ENCODE measurements at places on chromosomes 3 and 15. TPM values are rescaled to one million over a fixed set of nuclear protein-coding genes. Genes with fewer than 3 reads are reported as not detected.

DNA sequence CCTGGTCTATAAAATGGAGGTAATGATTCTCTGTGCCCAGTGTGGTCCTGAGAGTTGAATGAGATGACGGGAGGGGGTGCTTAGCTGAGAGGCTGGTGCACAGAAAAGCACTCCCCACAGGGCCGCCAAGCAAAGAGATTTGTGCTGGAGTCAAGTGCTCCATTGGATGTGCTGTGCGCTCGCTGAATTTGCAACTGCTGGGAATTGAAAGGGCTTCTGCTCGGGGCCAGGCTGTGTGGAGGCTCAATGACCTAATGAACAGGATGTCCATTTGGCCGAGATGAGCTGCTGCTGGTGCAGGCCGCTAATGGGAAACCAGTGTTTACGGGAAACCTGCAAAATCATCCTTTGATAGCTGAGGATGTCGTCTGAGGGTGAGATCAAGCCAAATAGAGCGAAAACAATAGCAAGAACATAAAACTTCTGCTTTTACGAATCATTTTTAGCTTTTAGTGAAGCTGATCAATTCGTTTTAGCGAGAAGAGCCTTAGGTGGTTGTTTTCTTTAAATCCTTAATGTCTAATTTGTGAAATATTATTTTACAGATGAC, 211.7 kb downstream of the GABRG3 start:
- no peaks in the 10 kb centered on the region for H3K4me1 ChIP-seq
- H3K27me3 ChIP-seq: no peaks in the 10 kb centered on the region
- H3K4me3 ChIP-seq: no peak overlapping the region

- no peaks in the 10 kb centered on the region for H3K4me1 ChIP-seq
- no peaks in the 10 kb centered on the region for H3K36me3 ChIP-seq
- H3K4me3 ChIP-seq: no peak overlapping the region
- no peak overlapping the region for H3K27ac ChIP-seq
Measured at GRCh38 chr3:43074482-43074881, 31.4 kb downstream of the POMGNT2 start.

DNA sequence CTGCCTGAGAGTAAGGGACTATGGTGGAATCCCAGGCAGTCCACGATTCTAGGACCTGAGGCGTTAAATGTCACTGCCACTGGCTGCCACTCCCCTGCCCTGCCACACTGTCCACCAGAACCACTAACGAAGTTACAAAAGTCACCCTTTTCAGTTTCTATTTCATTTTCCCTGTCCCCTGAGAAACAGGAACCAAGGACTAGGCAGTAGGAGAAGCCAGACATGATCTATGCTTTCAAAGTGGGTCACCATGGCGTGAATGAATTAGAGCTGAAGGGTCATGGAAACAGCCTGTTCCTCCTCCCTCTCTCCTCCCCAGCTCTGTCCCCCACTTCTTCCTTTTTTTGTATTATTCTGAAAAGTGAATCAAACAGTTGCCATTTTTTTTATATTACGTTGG, 9.1 kb upstream of the ADPRH start:
- H3K4me1 ChIP-seq: peaks cover 14% of the 10 kb centered on the region
- H3K27ac ChIP-seq: peak overlapping the region; percentile 69
- no peak overlapping the region for H3K4me3 ChIP-seq
- DNase-seq: no peak
- no peaks in the 10 kb centered on the region for H3K27me3 ChIP-seq

- no peaks in the 10 kb centered on the region for H3K27me3 ChIP-seq
- H3K27ac ChIP-seq: no peak overlapping the region
- H3K4me3 ChIP-seq: no peak overlapping the region
- DNase-seq: no peak
- no peaks in the 10 kb centered on the region for H3K4me1 ChIP-seq
Measured at GRCh38 chr3:115246461-115247020, 99.5 kb upstream of the ZBTB20 start.

- DNase-seq: no peak
- H3K4me3 ChIP-seq: no peak overlapping the region
- no peaks in the 10 kb centered on the region for H3K4me1 ChIP-seq
- no peak overlapping the region for H3K27ac ChIP-seq
- no peaks in the 10 kb centered on the region for H3K36me3 ChIP-seq
- H3K27me3 ChIP-seq: peaks cover 2% of the 10 kb centered on the region
Measured at GRCh38 chr3:43783987-43784639, 93.4 kb downstream of the ABHD5 start.

DNA sequence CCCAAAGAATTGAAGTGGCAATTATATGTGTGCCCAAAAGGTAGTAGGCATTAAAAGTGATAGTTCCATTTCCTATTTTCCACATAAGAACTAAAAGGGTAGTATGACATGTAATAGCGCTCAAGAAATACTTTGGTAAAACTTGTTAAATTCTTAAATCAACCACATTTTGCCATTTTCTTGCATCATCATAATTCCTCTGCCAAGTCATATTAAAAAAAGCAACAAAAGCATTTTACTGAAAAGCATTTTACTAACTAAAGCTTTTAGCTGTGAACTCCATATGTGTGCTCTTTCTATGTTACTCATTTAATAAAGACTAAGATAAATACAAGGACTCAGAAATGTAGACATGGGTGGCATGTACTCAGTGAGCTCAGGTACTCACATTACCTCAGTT, 70.1 kb downstream of the GPR160 start:
- H3K4me3 ChIP-seq: no peak overlapping the region
- H3K36me3 ChIP-seq: peaks cover 28% of the 10 kb centered on the region
- no peak for DNase-seq
- H3K27ac ChIP-seq: no peak overlapping the region
- no peaks in the 10 kb centered on the region for H3K4me1 ChIP-seq

- DNase-seq: no peak
- H3K4me1 ChIP-seq: no peaks in the 10 kb centered on the region
- H3K27me3 ChIP-seq: no peaks in the 10 kb centered on the region
- no peak overlapping the region for H3K4me3 ChIP-seq
- no peak overlapping the region for H3K27ac ChIP-seq
- H3K36me3 ChIP-seq: no peaks in the 10 kb centered on the region
Measured at GRCh38 chr3:123629747-123630047, 44.8 kb upstream of the HACD2 start.

GRCh38 chr3:39185326-39185958, 7.0 kb downstream of the XIRP1 start:
- H3K4me3 ChIP-seq: no peak overlapping the region
- no peak for DNase-seq
- H3K27ac ChIP-seq: no peak overlapping the region
- H3K27me3 ChIP-seq: no peaks in the 10 kb centered on the region
- H3K4me1 ChIP-seq: peaks cover 2% of the 10 kb centered on the region

DNA sequence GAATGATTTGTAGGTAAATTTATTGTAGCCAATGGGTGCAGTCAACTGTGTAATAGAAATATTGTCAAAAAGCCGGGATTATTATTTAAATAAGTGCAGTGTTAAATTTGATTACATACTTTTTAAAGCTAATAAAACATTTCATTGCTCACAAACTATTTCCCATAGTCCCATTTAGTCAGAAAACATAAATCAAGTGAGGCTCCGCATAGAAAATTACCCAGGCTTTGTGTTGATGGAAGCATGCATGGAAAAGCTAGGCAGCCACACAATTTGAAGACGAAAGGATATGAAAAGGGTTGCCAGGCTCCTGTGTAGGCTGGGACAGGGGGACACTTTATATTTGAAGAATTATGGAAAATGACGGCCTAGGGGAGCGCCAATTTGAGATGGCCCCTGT, 82.3 kb downstream of the LRTM1 start:
- no peak overlapping the region for H3K27ac ChIP-seq
- H3K27me3 ChIP-seq: no peaks in the 10 kb centered on the region
- H3K36me3 ChIP-seq: no peaks in the 10 kb centered on the region
- no peak for DNase-seq
- H3K4me3 ChIP-seq: no peak overlapping the region

- no peaks in the 10 kb centered on the region for H3K36me3 ChIP-seq
- H3K27ac ChIP-seq: no peak overlapping the region
- H3K27me3 ChIP-seq: no peaks in the 10 kb centered on the region
- H3K4me1 ChIP-seq: no peaks in the 10 kb centered on the region
- no peak for DNase-seq
- H3K4me3 ChIP-seq: no peak overlapping the region
Measured at GRCh38 chr3:62615258-62615849, 242.0 kb upstream of the FEZF2 start.

GRCh38 chr3:152323834-152324233, 55.1 kb downstream of the MBNL1 start:
- no peaks in the 10 kb centered on the region for H3K27me3 ChIP-seq
- H3K4me3 ChIP-seq: peak overlapping the region; percentile 59
- peaks cover 17% of the 10 kb centered on the region for H3K36me3 ChIP-seq
- peaks cover 21% of the 10 kb centered on the region for H3K4me1 ChIP-seq
- peak overlapping the region; percentile 69 for H3K27ac ChIP-seq

GRCh38 chr15:70920981-70921696, 28.5 kb downstream of the LRRC49 start:
- DNase-seq: peak; percentile 15
- H3K27me3 ChIP-seq: no peaks in the 10 kb centered on the region
- H3K27ac ChIP-seq: peak overlapping the region; percentile 29
- peak overlapping the region; percentile 18 for H3K4me3 ChIP-seq

GRCh38 chr3:88641033-88641604, 466.3 kb upstream of the EPHA3 start:
- no peaks in the 10 kb centered on the region for H3K27me3 ChIP-seq
- no peak overlapping the region for H3K27ac ChIP-seq
- no peaks in the 10 kb centered on the region for H3K36me3 ChIP-seq

The GRK7 gene
- 0.05 TPM for polyA plus RNA-seq

The CCR9 gene
- polyA plus RNA-seq: 0.73 TPM

DNA sequence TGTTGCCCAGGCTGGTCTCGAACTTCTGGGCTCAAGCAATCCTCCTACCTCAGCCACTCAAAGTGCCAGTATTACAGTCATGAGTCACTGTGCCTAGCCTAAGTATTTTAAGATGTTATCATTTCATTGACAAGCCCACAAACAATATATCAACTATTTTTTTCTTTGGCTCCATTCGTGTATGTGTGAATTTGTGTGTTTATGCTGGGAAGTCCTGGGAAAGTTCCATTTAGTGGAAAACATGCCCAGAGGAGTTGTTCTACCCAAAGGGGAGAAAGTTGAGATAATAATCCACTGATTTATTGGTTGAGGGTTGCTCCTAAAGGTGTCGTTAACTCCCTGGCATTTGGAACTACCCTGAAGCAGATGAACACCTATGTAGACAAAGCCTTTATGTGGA, 58.8 kb downstream of the KIF9 start:
- H3K27me3 ChIP-seq: no peaks in the 10 kb centered on the region
- no peak for DNase-seq
- no peak overlapping the region for H3K4me3 ChIP-seq
- H3K4me1 ChIP-seq: peaks cover 41% of the 10 kb centered on the region

- H3K36me3 ChIP-seq: no peaks in the 10 kb centered on the region
- H3K4me1 ChIP-seq: peaks cover 16% of the 10 kb centered on the region
- no peak overlapping the region for H3K4me3 ChIP-seq
- no peak for DNase-seq
- H3K27ac ChIP-seq: no peak overlapping the region
Measured at GRCh38 chr15:79943820-79944219, 27.2 kb downstream of the BCL2A1 start.

GRCh38 chr3:176757429-176757828, 439.9 kb downstream of the TBL1XR1 start:
- no peak overlapping the region for H3K27ac ChIP-seq
- DNase-seq: no peak
- H3K36me3 ChIP-seq: no peaks in the 10 kb centered on the region
- no peak overlapping the region for H3K4me3 ChIP-seq

DNA sequence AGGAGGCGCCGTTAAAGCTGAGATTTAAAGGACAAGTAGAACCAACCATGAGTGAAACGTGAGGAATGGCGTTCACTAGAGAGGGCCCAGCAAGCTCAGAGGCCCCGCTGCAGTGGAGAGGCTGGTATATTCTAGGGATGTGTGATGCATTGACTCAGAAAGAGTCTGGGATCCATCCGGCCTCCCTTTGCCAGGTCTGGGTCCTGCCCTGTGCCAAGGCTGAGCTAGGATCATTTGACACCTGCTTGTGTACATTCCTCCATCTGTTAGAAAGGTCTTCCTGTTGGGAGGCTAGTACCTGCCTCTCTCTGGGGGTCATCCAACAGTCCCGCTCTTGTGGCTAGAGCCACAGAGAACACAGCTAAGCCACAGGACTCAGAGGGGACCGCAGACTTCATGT, 28.4 kb downstream of the CA12 start:
- no peak for DNase-seq
- H3K27ac ChIP-seq: no peak overlapping the region
- H3K4me1 ChIP-seq: no peaks in the 10 kb centered on the region
- H3K36me3 ChIP-seq: no peaks in the 10 kb centered on the region
- H3K4me3 ChIP-seq: no peak overlapping the region
- no peaks in the 10 kb centered on the region for H3K27me3 ChIP-seq

The ISLR gene
- 1.8 TPM for polyA plus RNA-seq

The CAND2 gene
- 1.1 TPM for polyA plus RNA-seq

GRCh38 chr3:177279118-177279815, 82.0 kb upstream of the TBL1XR1 start:
- no peak overlapping the region for H3K27ac ChIP-seq
- no peak for DNase-seq
- no peaks in the 10 kb centered on the region for H3K36me3 ChIP-seq
- no peaks in the 10 kb centered on the region for H3K4me1 ChIP-seq
- no peak overlapping the region for H3K4me3 ChIP-seq

DNA sequence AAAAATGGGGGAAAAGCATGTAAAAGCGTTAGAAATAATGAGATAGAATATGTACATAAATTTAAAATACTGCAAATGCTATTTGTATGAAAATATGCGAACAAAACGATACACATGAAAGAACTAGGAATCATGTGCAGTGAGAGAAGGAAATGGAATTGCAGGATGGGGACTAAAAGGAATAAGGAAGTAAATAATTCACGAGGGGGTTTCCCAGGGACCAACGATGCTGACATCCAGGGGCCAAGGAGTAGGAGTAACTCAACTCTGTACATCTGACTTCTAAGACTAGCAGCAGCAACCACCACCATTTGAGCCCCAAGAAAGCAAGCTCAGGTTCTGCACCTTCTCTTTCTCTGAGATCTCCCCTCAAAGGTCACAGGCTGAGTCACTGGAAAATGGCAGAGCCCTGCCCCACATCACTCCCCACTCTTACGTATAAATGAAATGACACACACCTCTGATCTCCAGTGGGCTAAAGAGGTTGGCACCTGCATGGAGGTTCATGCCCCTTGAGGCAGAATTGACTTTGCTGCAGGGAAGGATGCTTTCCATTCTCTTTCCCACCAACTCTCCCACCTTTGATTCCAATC, 100.0 kb upstream of the DLG1 start:
- H3K27me3 ChIP-seq: no peaks in the 10 kb centered on the region
- no peak overlapping the region for H3K27ac ChIP-seq
- H3K36me3 ChIP-seq: no peaks in the 10 kb centered on the region
- no peak overlapping the region for H3K4me3 ChIP-seq
- DNase-seq: no peak

- no peak overlapping the region for H3K27ac ChIP-seq
- H3K4me1 ChIP-seq: no peaks in the 10 kb centered on the region
- H3K36me3 ChIP-seq: no peaks in the 10 kb centered on the region
- DNase-seq: no peak
Measured at GRCh38 chr3:123300056-123300455, 98.3 kb downstream of the SEC22A start.

GRCh38 chr3:50120364-50121071, 31.8 kb downstream of the RBM5 start:
- H3K27ac ChIP-seq: no peak overlapping the region
- H3K4me3 ChIP-seq: no peak overlapping the region
- H3K36me3 ChIP-seq: peaks cover 26% of the 10 kb centered on the region
- H3K27me3 ChIP-seq: no peaks in the 10 kb centered on the region
- H3K4me1 ChIP-seq: no peaks in the 10 kb centered on the region
